ENCODE measurements at places on chromosomes 12 and 14. TPM values are rescaled to one million over a fixed set of nuclear protein-coding genes. Genes with fewer than 3 reads are reported as not detected.

Gene REM2
- total RNA-seq, result 2.0 TPM

Gene TEX52
- total RNA-seq, result not detected

Gene MTA1
- 48.9 TPM for total RNA-seq

Gene C12orf54
- total RNA-seq, result not detected

Gene KRT3
- total RNA-seq, result not detected

Gene JAG2
- total RNA-seq, result 27.8 TPM

Gene DIO3
- total RNA-seq, result 0.49 TPM

Gene GALNT16
- 8.1 TPM for total RNA-seq

Gene CCDC88C
- 12.5 TPM for total RNA-seq

Gene RHOJ
- 5.9 TPM for total RNA-seq

Gene GPR162
- 52.6 TPM for total RNA-seq

Gene KRT2
- not detected for total RNA-seq

Gene ACOT4
- total RNA-seq, result 0.98 TPM

Gene CCDC196
- not detected for total RNA-seq

Gene DHRS2
- total RNA-seq, result not detected

Gene GZMB
- not detected for total RNA-seq

Gene KLRC3
- total RNA-seq, result 1.2 TPM

Gene NRL
- total RNA-seq, result 1.2 TPM

Gene KRT6C
- not detected for total RNA-seq

Gene BIN2
- total RNA-seq, result 0.74 TPM

Gene FSCB
- not detected for total RNA-seq

Gene PSMA6
- 136 TPM for total RNA-seq

Gene PTGER2
- not detected for total RNA-seq

Gene DPPA3
- not detected for total RNA-seq

Gene PKP2
- 6.4 TPM for total RNA-seq

Gene KERA
- 1.2 TPM for total RNA-seq

Gene MSRB3
- 5.4 TPM for total RNA-seq

Gene TMEM179
- total RNA-seq, result 35.2 TPM

Gene CLEC2A
- total RNA-seq, result 0.25 TPM

Gene MFAP5
- 1.7 TPM for total RNA-seq

Gene TAS2R10
- 2.5 TPM for total RNA-seq

Gene C12orf43
- 12.0 TPM for total RNA-seq

Gene CYP27B1
- 0.25 TPM for total RNA-seq

Gene SLC24A4
- total RNA-seq, result 0.25 TPM
